GM06990 (cell line): ENCODE measurements at places on chromosomes 16 and 17.

GRCh38 chr17:8227238-8227581, 16.8 kb upstream of the AURKB start:
- DNase-seq = no peak

DNA sequence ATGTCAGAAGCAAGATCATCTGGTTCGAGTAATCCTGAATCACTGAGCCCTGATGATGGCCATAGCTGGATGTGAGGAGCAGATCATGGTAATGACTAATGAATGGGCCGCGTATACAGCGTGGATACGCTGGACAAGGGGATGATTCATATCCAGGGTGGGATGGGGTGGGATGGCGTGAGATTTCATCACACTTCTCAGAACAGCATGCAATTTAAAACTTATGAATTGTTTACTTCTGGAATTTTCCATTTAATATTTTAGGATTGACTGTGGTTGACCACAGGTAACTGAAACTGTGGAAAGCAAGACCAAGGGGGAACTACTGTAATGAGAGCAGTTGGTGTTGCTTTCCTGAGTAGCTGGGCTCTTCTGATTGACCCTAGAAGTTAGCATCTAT, 225.5 kb downstream of the STX8 start:
- no peak for DNase-seq

- no peak for DNase-seq
Observed at GRCh38 chr17:61458421-61459141, 6.4 kb downstream of the TBX4 start.

DNA sequence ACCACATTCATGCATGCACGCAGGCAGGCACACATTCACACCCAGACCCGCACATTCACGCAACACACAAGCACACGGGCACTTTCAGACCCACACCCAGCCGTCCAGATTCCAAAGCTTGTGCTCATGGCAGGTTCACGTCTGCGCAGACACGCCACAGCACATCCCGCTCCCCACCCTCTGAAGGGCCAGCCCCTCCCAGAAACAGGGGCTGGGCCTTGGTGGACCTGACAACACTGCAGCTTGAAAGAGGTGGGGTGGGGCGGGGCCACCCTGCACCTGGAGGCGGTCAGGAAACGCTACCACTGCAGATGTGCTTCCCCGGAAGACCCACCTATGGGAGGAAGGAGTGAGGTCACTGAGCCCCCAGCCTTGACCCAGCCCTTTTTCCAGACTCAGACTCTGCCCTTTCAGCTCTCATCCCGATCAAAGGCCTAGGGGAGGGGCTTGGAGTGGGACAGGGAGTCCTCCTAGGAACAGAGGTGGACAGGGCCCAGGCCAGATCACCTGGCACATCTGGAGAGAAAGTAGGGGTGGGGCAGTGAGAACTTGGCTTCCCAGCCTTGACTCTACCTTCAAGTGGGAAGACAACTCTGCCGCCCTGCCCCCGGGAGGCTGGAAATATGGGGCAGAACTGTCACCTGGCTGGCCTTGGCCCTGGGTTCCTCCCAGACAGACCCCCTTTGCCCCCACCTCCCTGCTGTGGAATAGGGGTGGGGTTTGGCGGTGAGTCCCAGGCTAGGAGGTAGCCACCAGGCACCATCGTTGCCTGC, 11.0 kb downstream of the P3H4 start:
- DNase-seq = no peak

DNA sequence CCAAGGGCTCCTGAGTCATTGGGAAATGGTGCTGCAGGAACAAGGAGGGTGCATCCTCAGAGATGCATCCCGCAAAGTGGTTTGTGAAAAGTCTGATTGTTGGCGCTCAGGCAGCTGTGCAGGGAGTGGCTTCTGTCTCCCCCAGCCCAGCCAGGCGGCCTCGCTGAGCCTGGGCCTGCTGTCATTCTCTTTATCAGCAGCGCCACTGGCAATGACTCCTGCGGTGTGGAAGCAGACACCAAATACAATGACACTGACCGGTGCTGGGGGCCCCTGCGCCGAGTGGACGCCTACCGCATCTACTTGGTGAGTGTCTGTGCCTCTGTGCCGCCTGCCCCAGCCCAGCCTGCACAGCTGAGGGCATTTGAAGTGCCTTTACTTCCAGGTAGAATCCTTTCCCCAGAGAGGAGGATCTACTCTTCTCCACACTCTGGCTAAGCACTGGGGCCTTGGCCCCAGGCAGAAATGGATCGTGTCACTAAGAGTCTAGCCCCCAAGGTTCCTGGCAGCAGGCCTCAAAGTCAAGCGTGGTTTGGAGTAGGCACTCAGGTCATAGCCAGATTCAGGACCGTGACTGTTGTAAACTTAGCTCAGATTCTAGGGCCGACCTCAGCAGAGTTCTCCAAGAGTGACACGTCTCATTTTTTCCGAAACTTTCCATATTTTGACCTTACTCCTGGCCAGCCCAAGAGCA, 19.3 kb upstream of the NAT9 start:
- DNase-seq = no peak

DNA sequence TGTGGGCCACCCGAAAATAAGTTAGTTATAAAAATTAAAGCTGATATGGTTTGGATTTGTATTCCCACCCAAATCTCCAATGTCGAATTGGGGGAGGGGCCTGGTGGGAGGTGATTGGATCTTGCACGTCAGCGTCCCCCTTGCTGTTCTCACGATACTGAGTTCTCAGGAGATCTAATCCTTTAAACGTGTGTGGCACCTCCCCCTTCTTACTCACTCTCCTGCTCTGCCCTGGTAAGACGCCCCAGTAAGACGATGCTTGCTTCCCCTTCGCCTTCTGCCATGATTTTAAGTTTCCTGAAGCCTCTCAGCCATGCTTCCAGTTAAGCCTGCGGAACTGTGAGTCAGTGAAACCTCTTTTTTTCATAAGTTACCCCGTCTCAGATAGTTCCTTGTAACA, 35.4 kb downstream of the SYCE1L start:
- no peak for DNase-seq

DNA sequence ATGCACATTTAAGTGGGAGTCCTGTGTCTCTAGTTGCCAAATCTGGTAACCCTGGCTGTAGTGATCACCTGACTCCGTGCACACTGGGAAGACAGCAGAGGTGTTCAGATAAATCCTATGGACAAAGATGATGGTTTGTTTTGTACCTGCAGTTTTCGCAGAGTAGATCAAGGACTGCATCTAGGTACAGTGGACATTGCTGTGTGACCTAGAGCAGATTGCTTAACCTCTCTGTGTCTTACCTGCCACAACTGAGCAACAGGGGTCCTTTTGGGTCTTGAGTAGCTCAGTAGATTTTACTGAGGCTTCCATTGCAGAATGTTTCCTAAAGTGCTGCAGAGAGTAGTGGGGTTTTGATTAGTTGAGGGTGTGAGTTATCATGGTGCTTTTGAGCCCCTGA, 160.8 kb downstream of the SHISA9 start:
- no peak for DNase-seq

DNA sequence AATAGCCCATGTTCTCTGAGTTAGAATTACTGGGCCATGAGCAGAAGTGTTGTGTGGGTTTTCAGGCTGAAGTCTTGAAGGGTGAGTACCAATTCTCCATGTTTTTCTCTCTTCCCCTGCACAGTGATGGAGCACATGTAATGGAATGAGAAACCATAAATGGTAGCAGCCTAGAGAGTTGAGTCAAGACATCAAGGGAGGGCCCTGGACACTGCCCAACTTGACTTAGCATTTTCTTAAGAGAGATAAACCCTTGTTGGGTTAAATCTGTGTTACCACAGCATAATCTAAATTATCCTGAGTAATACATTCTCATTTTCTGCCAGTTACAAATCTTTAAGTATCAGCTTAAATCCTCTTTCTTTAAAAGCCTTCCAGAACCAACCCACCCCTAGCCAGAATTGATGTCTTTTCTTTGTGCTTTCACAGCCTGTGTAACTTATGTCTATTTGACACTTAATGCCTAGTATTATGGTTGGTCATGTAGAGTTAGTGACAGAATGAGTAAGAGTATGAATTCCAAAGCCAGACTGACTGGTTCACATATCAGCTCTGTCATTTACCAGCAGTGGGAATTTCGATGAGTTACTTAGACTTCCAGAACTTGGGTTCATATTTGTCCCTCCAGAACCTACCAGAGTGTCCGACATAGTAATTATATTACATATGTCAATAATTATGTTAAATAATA, 27.0 kb upstream of the RGS9 start:
- DNase-seq = no peak

- no peak for DNase-seq
Observed at GRCh38 chr17:67322042-67322787, 44.2 kb downstream of the PSMD12 start.

DNA sequence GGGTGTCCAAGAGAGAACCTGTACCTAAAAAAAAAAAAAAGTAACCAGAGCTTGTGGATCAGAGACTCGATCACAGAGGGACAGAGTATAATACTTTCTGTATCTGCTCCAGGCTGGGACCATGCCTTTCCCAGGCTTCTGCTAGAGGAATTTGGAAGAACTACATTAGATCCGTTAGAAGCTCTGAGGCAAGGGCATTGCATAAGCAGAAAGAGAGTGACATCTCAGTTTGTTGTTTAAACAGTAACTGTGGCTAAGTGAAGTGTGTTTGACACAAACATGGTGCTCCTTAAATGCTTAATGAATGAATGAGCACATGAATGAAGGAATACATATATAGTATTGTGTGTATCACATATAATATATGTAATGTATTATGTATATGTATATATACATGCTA, 131.2 kb downstream of the HS3ST3B1 start:
- no peak for DNase-seq

DNA sequence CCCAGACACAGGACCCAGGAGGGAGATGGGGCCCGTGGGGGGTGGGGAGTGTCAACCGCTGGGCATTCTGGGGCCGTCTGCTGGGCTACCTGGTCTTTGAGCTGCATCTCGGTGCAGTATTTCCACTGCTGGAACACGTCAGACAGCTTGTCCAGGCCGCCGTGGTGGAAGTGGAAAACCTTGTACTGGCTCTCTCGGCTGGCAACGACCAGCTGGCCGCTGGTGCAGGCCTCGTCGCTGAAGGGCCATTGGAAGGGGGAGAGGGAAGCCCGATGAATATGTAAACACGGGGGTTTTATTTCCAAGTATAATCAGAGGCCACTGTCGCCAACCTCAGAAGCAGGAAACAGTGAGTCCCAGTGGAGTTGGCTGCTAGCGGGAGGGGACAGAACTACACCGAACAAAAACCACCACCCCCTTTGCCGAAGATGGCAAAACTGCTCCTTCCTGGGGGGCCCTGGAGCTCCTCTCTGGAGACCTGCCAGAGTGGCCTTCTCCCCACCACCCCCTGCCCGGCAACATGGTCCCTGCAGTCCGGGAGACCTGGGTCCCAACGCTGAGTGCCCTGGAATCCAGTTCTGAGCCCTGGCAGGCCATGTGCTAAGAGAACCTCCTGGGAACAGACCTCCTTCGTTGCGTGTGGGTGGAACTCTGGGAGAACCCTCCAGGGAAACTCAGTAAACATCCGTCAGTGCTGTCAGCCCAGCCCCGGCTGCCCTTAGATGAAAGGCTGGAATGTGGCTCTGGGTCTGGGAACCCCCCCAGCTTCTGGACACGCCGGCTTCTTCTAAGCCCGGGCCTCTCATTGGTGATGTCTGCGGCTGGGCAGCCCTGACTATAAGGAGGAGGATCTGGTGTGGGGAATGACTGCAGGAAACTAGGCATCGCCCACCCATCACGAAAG, 84.1 kb downstream of the TBC1D16 start:
- no peak for DNase-seq

DNA sequence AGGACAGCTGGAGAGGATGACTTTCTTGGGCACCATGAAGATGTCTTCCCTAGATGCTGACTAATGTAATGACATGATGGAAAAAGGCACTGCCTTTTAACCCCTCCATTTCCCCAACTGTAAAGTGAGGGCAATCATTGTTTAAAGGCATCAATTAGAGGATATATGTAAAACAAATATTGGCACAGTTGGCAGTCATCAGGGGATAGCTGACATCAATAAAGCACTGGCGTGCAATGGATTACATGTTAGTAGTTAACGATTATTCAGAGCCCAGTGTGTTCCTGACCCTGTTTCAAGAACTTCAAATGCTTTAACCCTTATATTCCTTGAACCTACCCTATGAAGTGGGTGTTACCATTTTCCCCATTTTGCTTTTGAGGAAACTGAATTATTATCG, 100.7 kb downstream of the TMEM114 start:
- DNase-seq = no peak

GRCh38 chr17:63450551-63450950, 4.4 kb upstream of the CYB561 start:
- no peak for DNase-seq

GRCh38 chr16:30005341-30006094, 5.3 kb downstream of the DOC2A start:
- no peak for DNase-seq

- DNase-seq = no peak
Observed at GRCh38 chr16:15643946-15644250, 944 bp upstream of the MARF1 start.

GRCh38 chr16:1556254-1556653, 22.8 kb downstream of the TMEM204 start:
- DNase-seq = no peak

- no peak for DNase-seq
Observed at GRCh38 chr16:5557448-5557847, 459.9 kb upstream of the EEF2KMT start.

GRCh38 chr17:73192206-73192893, 505 bp upstream of the COG1 start:
- peak; percentile 88 for DNase-seq

DNA sequence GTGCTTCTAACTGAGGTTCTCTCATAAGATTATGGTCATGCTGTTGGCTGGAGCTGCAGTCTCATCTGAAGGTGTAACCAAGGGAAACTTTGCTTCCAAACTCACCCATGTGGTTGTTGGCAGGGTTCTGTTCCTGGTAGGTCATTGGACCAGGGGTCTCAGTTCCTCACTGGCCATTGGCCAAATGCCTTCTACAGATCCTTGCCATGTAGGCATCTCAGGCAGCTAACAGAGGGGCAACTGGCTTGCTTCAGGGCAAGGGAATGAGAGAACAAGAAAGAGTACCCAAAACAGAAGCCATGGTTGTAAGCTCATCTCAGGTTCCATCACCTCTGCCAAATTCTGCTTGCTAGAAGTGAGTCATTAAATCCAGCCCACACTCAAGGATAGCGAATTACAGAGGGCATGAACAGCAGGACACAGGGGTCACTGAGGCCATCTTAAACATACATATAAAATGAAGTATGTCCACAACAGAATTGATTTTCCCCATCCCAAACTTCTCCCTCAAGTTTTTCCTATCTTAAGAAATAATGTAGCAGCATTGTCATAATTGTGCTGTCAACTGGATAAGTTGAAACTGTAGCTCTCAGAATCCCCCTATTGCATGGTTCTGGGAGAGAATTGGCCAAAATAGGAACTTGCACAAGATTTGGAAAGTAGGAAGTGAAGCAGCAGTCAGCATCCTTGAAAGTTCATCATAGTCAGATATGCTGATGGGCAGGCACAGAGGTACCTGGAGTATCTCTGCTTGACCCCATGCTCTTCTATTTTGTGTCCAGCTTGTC, 42.4 kb upstream of the CES5A start:
- DNase-seq = no peak

DNA sequence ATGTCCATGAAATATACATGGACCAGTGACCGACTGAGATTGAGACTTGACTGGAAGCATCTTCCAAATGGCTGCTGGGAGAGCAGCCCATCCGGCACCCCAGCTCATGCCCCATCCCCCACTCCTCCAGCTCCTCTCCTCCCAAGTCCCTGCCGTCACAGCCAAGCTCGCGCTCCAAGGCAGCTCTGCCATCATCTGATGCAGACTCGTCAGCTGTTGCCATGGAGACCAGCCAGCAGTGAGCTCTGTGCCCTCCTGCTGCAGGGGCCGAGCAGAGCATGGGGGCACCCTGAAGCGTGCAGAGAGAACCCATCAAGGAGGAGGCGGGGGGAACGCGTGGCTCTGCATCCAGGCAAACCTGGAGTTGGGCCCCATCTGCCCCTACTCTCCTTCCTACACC, 74.5 kb upstream of the TNRC6C start:
- no peak for DNase-seq
